ENCODE measurements at places on chromosomes 2 and 18. TPM values are rescaled to one million over a fixed set of nuclear protein-coding genes. Genes with fewer than 3 reads are reported as not detected.

The RAB6C gene
- total RNA-seq, result not detected

The CTAGE1 gene
- not detected for total RNA-seq

The KIAA2012 gene
- total RNA-seq, result not detected

The HAAO gene
- 3.4 TPM for total RNA-seq

The TMEM178A gene
- total RNA-seq, result 2.0 TPM

The LRP1B gene
- 1.2 TPM for total RNA-seq

The HOXD1 gene
- not detected for total RNA-seq

The DYNC2LI1 gene
- 10.1 TPM for total RNA-seq

The LYG1 gene
- 0.65 TPM for total RNA-seq

The IL37 gene
- not detected for total RNA-seq

The DSC3 gene
- total RNA-seq, result 0.86 TPM

- DNase-seq, result no peak
Observed at GRCh38 chr2:191274413-191274815, 29.2 kb downstream of the MYO1B start.

- no peak for DNase-seq
Observed at GRCh38 chr2:122412360-122412759, 656.9 kb downstream of the TSN start.

DNA sequence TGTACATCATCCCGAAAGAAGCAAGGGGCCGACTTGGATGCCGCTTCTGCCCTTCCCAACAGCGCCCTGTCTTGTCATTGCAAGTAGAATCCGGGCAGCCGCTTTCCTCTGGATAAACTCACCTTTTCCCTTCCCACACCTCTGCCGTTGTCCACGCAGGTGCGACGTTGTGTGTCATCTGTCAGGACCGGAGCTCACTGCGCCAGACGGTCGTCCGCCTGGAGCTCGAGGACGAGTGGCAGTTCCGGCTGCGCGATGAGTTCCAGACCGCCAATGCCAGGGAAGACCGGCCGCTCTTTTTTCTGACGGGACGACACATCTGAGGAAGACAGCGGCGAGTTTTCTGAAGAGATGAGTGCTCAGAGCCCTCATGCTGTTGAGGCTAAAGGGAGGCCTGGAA, 29.9 kb downstream of the NTSR2 start:
- no peak for DNase-seq

DNA sequence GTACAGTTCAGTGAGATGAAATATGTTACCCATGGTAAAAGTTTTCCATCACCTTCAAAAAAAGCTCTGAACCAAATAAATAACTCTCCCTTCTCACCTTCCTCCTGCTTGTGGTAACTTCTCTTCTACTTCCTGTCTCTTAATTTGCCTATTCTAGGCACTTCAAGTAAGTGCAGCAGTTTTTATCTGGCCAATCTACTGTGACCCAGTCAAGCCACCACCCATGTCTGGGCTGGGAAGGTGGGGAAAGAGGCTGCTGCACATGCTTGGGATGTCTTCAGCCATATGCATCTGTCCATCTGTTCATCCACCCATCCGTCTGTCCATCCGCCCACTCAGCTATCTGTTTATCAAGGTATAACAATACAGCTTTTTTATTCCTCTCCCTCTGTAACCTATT, 31.6 kb downstream of the ZNF532 start:
- DNase-seq, result no peak

DNA sequence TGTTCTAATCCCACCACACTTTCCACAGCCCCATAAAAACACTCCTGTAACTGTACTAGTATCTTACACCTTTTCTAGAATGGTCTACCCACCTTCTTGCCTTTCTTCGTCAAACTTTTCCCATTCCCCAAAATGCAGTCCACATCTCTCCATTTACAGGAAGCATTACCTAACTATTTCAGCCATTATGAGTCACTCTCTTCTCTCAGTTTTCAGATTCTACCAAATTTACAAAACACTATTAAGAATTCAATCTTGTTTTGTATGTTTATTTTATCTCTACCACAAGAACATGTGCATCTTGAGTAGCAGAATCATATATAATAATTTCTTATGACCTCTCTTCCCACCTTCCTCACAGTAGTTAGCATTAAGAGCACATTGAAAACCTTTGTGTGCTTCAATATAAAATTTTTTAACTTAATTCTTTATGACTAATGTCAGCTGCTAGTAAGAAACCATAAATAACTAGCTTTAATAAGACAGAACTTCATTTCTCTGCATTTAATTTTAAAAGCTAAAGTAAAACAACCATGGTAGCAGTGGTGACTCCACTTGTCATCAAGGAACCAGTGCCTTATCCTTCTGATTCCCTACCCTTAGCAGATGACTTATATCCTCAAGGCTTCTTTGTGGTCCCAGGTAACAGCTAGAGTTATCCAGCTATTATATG, 56.6 kb upstream of the MAP2 start:
- DNase-seq, result no peak

- no peak for DNase-seq
Observed at GRCh38 chr2:241862775-241863535, 4.3 kb upstream of the PDCD1 start.

DNA sequence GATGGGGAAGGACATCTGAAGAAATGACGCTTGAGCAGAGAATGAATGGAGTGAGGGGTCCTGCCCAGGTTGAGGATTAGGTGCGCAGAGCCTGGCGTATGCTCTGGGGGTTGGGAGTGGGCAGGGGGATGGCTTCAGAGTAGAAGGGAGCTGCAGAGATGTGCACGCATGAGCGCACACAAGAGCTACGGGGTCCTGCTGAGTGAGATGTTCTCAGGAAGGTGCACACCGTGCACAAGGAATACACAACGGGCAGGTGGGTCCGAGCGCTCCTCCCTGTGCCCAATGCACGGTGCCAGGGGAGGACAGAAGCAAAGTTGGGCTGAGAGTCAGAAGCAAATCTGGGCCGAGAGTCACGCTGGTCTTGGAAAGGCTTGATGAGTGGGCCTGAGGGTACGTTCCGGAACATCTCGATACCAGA, 25.5 kb downstream of the TWIST2 start:
- no peak for DNase-seq

DNA sequence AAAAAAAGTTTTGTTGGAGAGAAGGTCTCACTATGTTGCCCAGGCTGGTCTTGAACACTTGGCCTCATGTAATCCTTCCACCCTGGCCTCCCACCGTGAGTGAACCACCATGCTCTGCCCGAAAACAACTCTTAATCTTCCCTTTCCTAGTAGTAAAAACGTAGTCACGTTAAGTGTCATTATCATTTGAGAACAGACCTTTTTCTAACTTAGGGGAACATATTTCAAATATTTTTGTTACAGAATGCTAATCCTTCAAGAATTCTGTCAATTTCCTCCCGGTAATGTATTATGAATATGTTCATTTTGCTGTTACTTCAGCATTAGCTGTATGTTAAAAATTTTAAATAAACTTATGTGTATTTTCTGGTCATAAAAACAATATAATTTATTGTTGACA, 49.7 kb downstream of the MTA3 start:
- no peak for DNase-seq

DNA sequence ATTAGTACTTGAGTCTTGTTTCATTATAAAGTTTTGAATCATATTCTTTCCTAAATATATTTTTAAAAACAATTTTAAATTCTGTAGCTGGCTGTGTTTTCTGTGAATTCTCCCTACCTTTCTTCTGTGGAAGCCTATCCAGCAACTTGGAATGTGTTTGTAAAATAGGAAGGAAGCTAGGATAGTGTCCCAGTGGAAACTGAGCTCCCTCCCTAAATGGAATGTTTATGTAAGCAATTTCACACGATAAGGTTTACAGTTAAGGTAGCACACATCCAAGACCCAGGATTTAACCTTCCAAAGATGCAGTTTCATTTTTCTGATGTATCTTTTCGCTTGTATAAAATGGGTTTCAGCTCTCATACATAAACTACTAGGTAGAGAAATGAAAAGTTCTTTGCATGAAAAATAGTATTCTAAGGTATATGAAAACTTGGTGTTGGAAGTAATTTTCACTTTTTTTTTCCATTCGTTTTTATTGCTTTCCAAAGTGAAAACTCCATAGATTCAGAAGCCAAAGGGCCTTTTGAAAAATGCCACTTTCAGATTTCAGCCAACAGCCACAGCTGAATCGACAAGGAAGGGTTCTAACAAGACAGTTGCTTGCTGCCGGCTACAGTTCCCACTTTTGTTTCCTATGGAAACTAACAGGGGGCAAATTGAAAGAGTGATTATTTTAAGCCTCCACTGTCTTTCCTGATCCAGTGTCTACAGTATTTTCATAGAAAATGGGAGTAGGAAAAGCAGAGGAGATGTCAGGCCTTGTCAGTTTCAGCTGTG, 405.1 kb upstream of the POU3F3 start:
- no peak for DNase-seq

DNA sequence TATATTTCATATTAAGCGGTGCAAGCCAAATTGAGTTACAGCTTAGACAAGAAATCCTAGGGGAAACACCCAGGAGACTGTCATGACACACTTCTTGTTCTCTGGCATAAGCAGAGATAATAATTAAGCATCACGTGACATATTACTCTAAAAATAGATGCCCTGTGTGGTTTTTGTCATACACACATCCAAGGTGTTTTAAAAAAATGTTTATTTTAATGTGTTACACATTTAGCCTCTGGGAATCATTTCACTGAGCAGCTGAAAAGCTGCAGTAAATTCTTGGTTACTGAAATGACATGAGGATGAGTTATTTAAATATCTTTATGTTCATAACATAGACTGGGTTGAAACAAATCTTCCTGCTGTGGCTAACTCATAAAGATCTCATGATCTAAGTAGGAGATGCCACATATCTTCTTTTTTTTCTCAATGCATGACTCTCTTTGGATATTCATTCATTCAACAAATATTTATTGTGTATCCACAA, 38.0 kb upstream of the ERMN start:
- no peak for DNase-seq

DNA sequence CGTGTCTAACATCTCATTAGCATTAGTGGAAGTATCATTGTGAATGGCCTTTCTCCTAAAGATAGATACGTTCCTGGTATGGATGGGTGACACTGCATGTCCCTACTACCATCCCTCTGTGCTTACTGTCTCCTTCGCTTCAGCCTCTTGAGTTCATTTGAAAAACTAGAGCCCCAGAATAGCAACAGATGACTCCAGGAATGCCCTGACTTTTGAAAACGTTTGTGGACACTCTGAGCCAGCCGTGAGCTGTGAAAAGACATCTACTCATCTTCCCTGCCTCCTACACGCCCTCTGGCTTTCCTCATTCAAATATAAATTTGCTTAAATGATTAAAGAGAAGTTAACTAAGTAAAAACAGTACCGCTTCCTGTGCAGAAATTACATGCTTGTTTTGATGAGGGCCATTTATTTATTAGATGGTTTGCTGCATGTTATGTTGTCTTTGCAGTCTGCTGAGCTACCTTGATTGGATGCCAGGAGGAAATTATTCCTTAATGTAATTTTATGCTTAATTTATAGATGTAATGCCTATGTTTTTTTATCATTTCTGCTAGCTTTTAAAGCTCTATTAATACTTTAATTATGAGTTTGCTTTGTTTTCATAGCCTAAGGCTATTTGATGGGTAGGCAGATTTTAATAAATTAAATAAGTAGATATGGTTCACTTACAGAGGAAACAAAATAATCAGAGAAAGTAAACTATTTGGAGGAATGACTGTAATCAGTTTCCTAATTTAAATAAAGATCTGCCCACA, 32.1 kb upstream of the MYO3B start:
- no peak for DNase-seq

DNA sequence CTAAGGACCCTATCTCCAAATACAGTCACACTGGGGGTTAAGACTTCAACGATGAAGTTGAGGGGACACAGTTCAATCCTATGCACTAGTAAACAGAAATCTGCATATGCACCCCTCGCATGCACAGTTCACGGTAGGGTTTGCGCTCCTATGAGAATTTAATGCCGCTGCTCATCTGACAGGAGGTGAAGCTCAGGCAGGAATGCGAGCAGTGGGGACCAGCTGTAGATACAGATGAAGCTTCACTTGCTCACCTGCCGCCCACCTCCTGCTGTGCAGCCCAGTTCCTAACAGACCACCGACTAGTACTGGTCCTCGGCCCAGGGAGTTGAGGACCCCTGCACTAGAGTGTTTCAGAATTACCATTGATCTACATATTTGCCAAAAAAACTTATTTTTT, 40.0 kb upstream of the FAHD2A start:
- DNase-seq, result no peak

- no peak for DNase-seq
Observed at GRCh38 chr2:50143822-50144575, 887.9 kb downstream of the NRXN1 start.

GRCh38 chr2:33620-34019, 12.7 kb downstream of the FAM110C start:
- DNase-seq, result no peak

- DNase-seq, result no peak
Observed at GRCh38 chr18:76741346-76741745, 81.0 kb upstream of the ZNF236 start.

- DNase-seq, result no peak
Observed at GRCh38 chr2:69335311-69335710, 51.7 kb downstream of the GFPT1 start.

DNA sequence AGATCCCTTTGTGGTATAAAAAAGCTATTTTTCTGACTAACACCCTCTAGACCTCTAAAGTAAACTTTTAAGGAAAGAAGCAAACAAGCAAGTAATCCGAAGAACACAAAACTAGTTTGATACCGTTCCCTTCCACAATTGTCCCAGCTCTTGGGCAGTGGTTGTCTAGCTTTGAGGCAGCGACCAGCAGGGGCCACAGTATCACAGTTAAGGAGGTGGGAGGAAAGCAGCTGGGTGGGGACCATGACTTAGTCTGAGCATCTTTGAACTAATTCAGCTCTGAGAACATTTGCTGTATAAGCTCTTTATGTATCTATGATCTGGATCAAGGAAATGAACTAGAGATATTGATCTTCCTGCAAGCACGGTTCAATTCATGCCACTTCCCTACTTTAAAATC, 51.0 kb downstream of the SF3B1 start:
- no peak for DNase-seq

GRCh38 chr2:197986977-197987376, 182.6 kb downstream of the PLCL1 start:
- no peak for DNase-seq

GRCh38 chr18:69752737-69753380, 194.8 kb downstream of the CD226 start:
- DNase-seq, result no peak

- DNase-seq, result no peak
Observed at GRCh38 chr2:230765611-230766300, 53.1 kb downstream of the CAB39 start.

DNA sequence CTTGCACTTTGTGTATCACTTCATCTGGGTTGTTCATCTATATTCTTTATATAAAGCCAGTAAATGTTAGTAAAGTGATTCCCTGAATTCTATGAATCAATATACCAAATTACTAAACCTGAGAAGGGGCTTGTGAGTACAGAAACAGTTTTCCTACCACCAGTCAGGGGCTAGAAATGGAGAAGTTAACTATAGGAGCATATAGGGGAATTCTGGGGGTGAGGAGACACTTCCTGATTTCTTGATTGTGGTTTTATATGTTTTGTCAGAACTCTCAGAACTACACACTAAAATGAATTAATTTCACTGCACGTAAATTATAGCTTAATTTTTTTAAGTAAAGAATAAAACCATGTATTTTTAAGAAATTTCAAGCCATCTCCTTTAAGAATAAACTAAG, 93.7 kb downstream of the SESTD1 start:
- DNase-seq, result no peak
